ENCODE measurements at places on chromosomes 4 and X.

GRCh38 chr4:40140196-40140595, 56.6 kb upstream of the RHOH start:
- DNase-seq, result no peak

- DNase-seq, result no peak
Observed at GRCh38 chr4:628311-628741, 3.0 kb downstream of the PDE6B start.

GRCh38 chrX:151384807-151385206, 12.2 kb upstream of the VMA21 start:
- no peak for DNase-seq

- DNase-seq, result peak; percentile 47
Observed at GRCh38 chrX:154082396-154083125, 15.0 kb downstream of the MECP2 start.

DNA sequence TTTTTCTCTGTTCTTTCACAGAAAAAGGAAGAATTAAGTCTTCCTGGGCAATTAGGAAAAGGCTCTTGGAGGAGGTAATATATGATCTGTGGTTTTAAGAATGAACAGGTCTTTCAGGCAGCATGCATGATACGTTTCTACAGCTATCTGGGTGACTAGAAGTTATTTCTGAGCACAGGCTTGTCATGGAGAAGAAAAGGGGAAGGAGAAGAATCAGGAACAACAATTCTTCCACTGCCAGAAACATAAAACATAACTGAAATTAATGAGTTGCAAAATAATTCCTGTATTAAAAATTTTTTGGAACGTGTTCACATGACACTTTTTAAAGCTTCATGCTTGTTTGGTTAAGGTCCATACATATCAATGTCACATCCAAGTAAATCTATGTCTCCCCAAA, 17.7 kb upstream of the STIM2 start:
- no peak for DNase-seq

DNA sequence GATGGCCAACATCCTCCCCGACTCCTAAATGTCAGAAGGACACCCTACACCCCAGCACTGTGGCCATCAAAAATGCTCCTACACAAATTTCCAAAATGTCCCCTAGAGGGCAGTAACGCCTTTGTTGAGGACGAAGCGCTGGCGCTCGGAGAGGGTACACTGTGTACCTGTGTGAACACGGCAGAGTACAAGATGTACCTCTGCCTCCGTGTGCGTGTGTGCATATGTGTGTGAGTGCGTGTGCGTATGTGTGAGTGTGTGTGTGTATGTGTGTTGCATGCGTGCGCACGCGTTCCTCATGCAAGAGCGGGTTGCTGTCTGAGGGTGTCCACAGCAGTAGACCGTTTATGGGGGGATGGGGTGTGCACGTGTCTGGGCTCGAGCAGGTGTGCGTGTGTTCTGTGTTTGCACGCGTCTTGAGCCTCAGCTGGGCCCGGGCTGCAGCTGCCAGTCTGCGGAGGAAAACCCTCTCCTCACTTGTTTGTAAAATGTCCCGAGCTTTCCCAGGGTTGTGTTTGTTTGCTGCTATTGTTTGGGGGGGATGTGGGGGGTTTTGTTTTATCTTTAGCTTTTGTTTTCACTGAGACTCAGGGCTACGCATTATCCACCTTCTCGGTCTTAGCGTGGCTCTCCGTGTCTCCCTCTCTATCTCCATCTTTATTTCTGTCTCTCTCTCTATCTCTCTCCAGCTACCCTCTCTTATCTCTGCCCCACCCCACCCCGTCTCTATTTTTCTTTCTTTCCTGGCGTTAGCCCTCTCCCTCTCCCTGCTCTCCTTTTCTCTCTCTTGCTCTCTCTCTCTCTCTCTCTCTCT, 10.4 kb upstream of the TSPYL2 start:
- DNase-seq, result peak; percentile 39

GRCh38 chr4:60455380-60455779, 744.7 kb upstream of the ADGRL3 start:
- no peak for DNase-seq

- no peak for DNase-seq
Observed at GRCh38 chr4:152169683-152170082, 366.2 kb downstream of the FBXW7 start.
